Left lung (tissue), 14 donors: ENCODE measurements at places on chromosomes 5 and 9.

- H3K36me3 ChIP-seq = no peaks in the 10 kb centered on the region
- DNase-seq = no peak
- H3K4me3 ChIP-seq = no peak overlapping the region
- H3K27me3 ChIP-seq = no peaks in the 10 kb centered on the region
Measured at GRCh38 chr9:112355427-112355897, 22.0 kb upstream of the PTBP3 start.

- DNase-seq = no peak
- no peak overlapping the region for H3K27ac ChIP-seq
- no peaks in the 10 kb centered on the region for H3K27me3 ChIP-seq
- no peaks in the 10 kb centered on the region for H3K36me3 ChIP-seq
- H3K4me3 ChIP-seq = no peak overlapping the region
Measured at GRCh38 chr9:18668944-18669343, 195.0 kb downstream of the ADAMTSL1 start.

DNA sequence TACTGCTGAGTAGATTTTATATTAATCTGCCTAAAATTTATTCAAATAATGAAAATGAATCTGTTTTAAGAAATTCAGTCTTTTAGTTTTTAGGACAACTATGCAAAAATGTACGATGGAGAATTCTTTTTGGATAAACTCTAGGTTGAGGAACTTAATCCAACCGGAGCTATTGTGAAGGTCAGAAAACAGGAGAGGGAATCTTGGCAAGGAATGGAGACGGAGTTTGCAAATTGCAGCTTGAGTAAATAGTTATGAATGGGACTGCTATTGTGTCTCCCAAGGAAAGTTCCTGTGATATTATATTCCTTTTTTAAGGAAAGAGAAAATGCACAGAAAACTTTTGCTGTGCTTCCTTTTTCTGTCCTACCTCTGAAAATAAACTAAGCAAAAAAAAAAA is 67.9 kb downstream of the IQGAP2 start:
- no peaks in the 10 kb centered on the region for H3K27me3 ChIP-seq
- H3K4me1 ChIP-seq = no peaks in the 10 kb centered on the region
- no peak overlapping the region for H3K4me3 ChIP-seq
- no peak overlapping the region for H3K27ac ChIP-seq

DNA sequence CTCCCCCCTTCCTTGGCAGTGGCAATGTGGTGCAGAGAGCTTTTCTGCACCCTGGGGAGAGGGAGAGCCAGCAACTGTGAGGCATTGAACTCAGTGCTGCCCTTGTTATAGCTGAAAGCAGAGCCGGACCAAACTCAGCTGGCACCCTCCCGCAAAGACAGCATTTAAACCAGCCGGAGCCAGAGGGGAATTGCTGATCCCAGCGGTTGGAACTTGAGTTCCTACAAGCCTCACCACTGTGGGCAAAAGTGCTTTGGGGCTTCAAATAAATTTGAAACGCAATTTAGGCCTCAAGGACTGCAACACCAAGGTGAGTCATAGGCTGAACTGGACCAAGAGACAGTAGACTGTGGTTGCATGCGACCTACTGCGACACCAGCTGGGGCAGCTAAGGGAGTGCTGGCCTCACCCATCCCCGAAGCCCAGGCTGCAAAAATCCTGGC is 207.6 kb upstream of the CDKN2B start:
- H3K27ac ChIP-seq = no peak overlapping the region
- no peaks in the 10 kb centered on the region for H3K27me3 ChIP-seq
- DNase-seq = no peak
- H3K4me3 ChIP-seq = no peak overlapping the region
- no peaks in the 10 kb centered on the region for H3K36me3 ChIP-seq

- no peaks in the 10 kb centered on the region for H3K36me3 ChIP-seq
- peaks cover 23% of the 10 kb centered on the region for H3K4me1 ChIP-seq
- no peak for DNase-seq
- no peaks in the 10 kb centered on the region for H3K27me3 ChIP-seq
Measured at GRCh38 chr5:109739741-109740728, 50.3 kb downstream of the MAN2A1 start.

DNA sequence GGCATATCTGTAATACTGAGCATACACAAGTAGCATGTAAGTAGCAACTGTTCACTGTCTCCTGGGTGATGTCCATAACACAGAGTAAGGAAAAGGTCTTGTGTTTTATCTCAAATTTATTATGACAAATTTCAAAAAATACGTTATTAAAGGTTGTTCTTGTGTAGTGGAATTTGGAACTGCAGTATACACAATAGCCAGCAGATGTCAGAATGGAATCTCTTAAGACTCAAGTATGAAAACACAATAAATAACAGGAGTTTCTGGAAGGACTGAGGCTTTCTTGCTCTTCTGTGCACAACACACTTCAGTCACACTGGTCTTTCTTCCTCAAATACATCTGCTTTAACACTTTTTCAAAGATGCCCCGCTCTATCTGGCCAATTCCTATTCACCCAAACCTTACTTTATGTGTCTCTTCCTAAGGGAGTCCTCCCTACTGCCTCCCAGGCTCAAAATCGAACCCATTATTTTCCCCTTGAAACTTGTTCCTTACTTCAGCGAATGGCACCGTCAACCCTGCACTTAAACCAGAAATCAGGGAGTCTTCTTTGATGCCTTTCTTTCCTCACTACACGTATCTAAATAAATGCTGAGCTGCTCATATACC is 6.5 kb upstream of the FBXO10 start:
- no peak overlapping the region for H3K27ac ChIP-seq
- H3K36me3 ChIP-seq = no peaks in the 10 kb centered on the region
- DNase-seq = no peak
- H3K4me3 ChIP-seq = no peak overlapping the region
